ENCODE measurements at places on chromosomes 6 and 20. TPM values are rescaled to one million over a fixed set of nuclear protein-coding genes. Genes with fewer than 3 reads are reported as not detected.

The ETV7 gene
- total RNA-seq = 2.0 TPM

The RAET1E gene
- total RNA-seq = not detected

DNA sequence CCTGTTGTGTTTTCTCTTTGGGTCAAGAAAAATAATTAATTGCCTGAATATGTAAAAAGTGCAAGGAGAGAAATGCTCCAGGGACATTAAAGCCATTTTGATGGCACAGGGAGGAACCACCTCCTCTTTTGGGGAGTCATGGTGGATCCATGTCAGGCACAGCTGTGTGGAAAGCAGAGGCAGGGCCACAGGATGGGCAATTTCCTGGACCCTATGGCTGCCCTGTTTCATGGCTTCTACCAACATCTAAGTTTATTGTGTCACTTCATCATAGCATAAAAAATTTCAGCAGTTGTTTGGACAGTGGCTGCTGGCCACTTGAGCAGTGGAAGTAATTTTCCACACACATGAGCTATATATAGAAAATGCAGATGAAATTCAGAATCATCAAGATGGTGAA is 238.2 kb downstream of the SYNE1 start:
- DNase-seq = no peak

The HLA-DRB1 gene
- 4.4 TPM for total RNA-seq

The BTBD3 gene
- 10.2 TPM for total RNA-seq

- DNase-seq = no peak
Observed at GRCh38 chr6:90887764-90888163, 300.9 kb upstream of the MAP3K7 start.

The COX4I2 gene
- not detected for total RNA-seq

The DST gene
- total RNA-seq = 10.9 TPM

DNA sequence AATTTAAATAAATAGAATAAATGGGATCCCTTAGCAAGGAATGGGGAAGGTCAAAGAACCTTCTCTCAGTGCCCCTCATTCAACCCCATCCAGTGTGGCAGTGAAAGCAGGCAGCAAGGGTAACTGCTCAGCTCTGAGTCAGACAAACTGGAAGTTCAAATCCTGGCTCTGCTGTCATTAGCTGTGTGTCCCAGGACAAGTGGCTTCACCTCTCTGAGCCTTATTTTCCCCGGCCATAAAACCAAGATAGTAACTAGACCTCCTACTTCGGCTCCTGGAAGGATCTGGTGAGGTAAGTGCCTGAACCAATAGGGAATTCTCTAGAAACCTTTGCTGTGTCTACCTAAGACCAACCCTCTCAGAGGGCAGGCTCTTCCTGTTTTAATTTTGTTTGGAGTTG is 4.1 kb downstream of the GHRH start:
- DNase-seq = no peak

DNA sequence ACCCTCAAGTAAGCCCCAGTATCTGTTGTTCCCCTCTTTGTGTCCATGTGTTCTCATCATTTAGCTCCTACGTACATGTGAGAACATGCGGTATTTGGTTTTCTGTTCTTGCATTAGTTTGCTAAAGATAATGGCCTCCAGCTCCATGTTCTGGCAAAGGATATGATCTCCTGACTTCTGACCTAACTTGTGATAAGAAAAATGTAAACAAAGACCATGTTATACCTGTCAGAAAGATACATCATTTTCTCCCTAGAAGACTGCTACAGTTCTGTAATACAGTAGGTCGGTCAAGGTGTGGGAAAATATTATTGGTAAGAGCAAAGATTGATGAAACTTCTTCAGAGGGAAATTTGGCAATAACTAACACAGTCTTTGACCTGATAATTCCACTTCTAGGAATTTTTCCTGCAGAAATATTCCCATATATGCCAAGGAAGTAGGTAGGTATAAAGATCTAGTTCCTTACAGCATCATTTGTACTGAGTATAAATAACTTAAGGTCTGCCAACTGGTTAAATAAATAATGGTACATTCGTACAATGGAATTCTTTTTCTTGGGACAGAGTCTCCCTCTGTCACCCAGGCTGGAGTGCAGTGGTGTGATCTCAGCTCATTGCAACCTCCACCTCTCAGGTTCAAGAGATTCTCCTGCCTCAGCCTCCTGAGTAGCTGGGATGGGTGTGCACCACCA is 19.1 kb upstream of the FKBP5 start:
- no peak for DNase-seq

The MDFI gene
- not detected for total RNA-seq

The TPX2 gene
- 123 TPM for total RNA-seq

The LPA gene
- total RNA-seq = not detected

The MYBL2 gene
- 140 TPM for total RNA-seq

DNA sequence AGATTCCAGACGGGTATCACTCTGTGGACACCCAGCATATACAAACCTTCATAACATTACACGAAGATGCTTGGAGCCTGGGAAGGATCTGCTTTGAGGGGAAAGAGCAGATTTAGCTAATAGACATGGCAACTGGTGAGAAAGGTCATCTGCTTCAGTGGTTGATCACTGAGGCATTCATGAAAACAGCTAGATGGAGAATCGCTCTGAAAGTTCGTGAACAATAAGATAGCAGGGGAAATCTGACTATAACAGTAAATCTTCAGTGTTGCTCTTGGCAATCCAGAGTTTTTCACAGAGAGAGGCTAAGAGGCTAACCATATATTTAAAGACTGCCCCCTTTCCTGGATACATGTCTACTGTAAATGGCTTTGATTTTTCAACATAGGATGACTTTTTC is 245.3 kb downstream of the FARS2 start:
- no peak for DNase-seq

GRCh38 chr20:32672982-32673851 is 524 bp downstream of the C20orf203 start:
- peak; percentile 42 for DNase-seq

The CRISP3 gene
- not detected for total RNA-seq

The HRH3 gene
- not detected for total RNA-seq

DNA sequence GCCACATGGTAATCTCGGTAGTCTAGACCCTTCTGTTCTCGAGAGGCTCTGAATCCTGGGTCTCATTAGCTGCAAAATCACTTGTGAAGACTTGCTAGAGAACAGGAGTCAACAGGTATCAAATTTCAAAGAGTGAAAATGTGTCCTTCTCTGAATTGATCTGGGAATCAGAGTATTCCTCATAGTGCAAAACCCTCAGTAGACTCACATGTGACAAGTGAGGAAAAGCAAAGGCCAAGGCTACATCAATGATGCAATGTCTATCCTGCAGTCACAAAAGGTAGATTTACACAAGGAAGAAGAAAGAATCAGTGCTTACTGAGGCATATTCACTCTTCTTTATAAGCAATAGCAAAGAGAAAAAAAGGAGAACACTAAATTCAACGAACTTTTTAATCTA is 1220.0 kb upstream of the GJE1 start:
- DNase-seq = no peak

GRCh38 chr6:37916675-37917074 is 97.1 kb downstream of the ZFAND3 start:
- DNase-seq = no peak

DNA sequence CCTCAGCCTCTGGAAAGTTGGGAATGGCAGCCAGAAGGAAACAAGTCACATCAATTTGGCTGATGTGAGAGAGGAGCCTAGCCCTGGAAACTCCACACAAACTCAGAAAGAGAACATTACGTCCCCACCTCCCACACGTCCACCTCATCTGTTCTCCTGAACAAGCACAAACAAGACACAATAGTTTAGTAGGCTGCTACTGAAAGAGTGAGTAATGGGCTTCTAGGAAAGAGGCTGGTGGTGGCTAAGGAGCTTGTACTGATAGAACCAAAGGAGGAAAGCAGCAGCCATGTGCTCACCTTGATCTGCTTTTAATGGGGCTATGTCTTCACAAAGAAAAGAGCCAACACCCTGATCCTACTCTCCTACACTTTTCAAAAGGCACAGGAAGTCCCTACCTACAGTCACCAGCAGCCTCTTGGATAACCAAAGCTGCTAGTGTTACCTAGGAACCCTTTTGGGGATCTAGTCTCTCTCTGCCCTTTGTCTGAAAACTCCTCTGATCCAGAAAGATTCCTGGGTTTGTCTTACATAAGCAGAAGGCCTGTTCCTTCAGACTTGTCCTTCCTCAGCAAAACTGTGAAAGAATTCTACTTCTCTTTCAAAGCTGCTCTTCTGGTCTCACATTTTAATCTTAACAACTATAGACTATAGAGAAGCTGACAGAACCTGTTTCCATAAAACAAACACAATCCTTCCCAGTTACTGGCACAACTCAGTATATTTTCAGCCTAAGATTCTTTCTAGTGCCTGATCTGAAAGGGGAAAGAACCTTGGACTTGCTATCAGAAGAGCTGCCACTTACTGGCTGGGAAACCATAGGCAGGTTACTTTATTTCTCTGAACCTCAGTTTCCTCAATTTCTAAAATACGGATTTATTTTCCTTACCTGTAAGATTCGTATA is 3.1 kb downstream of the PLAGL2 start:
- peak; percentile 62 for DNase-seq

The GRM1 gene
- not detected for total RNA-seq

GRCh38 chr6:48568856-48569255 is 457.9 kb upstream of the PTCHD4 start:
- DNase-seq = no peak

- no peak for DNase-seq
Observed at GRCh38 chr6:118350881-118351430, 197.1 kb upstream of the PLN start.

The LHFPL5 gene
- total RNA-seq = not detected

DNA sequence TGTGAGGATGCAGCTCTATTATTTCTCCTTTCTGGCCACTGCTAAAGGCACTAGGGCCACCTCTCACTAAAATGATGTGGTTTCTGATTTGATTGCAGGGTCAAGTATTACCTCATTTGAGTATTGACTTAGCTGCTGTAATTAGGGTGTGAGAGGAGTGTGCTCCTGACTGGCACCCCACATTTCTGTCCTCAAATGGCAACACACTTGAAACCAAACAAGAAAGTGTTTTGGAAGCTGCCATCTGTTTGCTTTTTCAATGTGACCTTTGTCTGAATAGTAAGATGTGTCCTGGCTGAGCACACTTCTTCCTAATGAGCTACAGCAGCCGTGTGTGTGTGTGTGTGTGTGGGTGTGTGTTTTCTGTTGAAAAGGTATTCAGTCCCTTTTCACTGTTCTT is 62.8 kb upstream of the SCP2D1 start:
- no peak for DNase-seq

DNA sequence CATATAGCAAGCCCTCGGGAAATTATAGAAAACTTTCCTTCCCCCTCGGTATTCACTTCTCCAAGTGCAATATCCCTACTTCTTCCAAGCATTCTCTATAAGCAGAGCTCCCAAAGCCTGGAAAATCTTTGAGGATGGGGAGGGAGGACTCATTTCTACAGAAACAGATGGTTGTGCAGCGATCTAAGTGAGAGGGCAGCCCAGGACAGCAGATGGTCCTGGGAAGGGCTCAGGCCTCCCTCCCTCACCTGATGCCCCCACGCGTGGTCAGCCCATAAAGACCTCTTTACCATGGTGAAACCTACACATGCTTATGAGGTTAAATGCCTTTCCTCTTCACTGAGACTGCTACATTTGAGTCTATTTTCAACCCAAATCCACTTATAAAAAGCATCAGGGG is 319.6 kb upstream of the QKI start:
- no peak for DNase-seq
